ENCODE measurements at places on chromosomes 6 and 20.

- DNase-seq, result no peak
Observed at GRCh38 chr6:33710296-33711121, 991 bp downstream of the UQCC2 start.

DNA sequence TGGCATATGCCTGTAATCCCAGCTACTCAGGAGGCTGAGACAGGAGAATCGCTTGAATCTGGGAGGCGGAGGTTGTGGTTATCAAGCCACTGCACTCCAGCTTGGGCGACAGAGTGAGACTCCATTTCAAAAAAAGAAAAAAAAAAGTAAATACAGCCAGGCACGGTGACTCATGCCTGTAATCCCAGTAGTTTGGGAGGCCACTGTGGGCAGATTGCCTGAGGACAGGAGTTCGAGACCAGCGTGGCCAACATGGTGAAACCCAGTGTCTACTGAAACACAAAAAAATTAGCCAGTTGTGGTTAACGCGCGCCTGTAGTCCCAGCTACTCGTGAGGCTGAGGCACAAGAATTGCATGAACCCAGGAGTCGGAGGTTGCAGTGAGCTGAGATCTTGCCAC, 1.5 kb upstream of the NINL start:
- no peak for DNase-seq

GRCh38 chr6:17392978-17393891, at the start of gene CAP2:
Gene CAP2 (plus strand): TSS chr6:17393595. CDS start chr6:17421556, 27,961 bp downstream.
- DNase-seq, result no peak

DNA sequence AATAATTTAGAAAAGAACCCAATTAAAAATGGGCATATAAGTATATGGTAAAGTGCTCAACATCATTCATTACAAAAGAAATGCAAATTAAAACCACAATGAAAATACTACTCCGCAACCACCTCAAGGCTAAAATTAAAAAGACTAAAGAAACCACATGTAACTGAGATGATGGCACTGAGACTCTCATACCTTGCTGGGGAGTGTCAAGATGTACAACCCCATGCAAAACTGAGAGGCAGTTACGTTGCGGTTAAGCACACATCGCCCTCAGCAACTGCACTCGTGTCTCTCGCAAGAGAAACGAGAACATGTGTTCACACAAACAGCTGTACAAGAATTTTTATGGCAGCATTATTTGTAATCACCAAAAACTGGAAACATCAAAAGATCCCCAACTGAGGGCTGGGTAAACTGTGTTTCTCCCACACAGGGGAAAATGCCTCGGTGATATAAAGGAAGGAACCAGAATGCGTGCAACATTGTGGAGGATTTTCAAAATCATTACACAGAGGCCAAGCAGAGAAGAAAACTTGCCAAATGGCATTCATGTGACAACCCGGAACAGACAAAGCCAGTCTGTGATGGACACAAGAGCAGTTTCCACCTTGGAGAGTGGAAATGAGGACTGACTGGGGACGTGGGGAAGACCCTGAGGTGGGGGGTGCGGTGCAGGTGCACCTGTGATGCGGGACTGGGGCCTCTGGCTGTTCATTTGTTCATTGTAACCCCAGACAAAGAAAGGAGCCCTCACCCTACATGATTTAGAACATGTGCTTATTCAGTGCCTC, 144.9 kb downstream of the WDR27 start:
- DNase-seq, result no peak

GRCh38 chr6:137870308-137870644, 3.2 kb downstream of the TNFAIP3 start:
- DNase-seq, result no peak

DNA sequence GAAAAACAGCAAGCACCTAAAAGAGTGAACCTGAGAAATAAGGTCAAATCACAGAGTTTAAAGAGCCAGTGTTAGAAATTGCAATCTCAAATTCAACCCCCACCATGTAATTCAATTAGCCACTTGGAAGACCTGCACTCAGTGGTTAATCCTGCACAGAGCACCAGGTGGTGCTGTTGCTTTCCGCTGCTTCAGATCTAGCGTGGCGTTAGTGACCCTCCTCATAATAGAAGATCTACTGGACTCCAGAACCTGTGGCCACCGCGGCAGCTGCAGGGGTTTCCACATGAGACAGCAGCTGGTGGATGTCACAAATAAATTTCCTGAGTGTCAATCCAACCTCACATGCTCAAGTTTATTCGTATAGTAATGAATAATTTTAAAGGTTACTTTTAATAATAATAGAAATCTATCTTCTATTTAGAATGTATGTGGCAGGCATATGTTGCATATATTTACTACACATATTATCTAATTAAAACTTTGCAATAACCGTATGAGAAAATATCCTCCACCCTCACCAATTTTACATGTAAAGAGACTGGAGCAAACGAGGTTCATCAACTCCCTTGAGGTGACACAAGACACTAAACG, 84.4 kb downstream of the SYNE1 start:
- no peak for DNase-seq

GRCh38 chr6:102458990-102459389, 1065.5 kb downstream of the GRIK2 start:
- DNase-seq, result no peak

DNA sequence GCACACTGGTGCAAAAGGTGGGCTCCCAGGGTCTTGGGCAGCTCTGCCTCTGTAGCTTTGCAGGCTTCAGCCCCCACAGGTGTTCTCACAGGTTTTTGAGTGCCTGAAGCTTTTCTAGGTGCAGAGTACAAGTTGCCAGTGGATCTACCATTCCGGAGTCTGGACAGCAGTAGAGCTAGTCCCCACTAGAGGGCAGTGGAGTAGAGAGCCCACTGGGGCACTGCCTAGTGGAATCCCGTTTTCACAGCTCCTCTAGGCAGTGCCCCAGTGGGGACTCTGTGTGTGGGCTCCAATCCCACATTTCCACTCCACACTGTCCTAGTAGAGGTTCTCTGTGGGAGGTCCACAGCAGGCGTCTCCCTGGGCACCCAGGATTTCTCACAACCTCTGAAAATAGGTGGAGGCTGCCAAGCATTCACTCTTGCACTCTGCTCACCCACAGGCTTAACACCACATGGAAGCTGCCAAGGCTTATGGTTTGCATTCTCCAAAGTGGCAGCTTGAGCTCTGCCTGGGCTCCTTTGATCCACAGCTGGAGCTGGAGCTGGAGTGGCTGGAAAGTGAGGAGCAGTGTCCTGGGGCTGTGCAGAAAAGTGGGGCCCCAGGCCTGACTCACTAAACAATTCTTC, 86.3 kb upstream of the PROKR2 start:
- no peak for DNase-seq

DNA sequence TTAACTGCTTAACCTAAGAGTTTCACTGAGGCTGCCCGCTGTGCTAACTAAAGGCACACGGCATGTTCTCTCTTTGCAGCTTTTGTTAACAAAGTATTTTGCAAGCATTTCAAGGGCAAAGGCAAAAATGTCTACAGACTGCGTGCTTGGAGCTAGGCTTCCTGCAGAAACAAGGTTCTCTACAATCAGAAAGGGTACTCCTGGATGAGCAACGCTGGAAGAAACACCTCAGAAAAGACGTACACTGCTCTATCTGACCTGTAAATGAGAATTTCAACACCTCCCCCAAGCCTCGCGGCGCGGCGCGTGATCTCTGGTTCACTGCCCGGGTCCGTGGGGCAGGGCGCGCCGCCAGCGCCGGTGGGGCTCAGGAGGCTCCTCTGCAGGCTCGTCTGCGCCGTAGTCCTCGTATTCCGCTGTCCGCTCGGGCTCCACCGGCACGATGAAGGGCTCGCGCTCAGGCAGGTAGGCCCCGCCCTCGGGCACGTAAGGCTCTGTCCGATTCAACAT, 120.9 kb downstream of the COL12A1 start:
- DNase-seq, result no peak

DNA sequence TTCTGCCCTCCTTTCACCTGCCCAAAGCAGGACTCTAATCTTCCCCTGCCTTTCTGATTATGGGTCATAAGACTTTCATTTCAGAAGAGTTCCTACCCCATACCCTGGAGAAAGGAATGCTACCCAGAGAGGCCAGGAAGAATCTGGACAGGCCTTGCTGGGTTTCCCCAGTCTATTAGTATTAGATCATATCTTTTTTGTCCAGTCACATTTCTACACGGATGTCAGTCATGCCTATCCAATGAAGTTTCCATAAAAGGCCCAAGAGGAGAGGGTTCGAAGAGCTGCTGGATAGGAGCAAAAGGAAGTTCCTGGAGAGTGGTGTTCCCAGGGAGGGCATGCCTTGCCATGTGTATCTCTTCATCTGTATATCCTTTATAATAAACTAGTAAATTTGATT, 3.2 kb downstream of the POLH start:
- DNase-seq, result no peak

- DNase-seq, result no peak
Observed at GRCh38 chr6:3194535-3195419, 32.7 kb downstream of the TUBB2B start.

DNA sequence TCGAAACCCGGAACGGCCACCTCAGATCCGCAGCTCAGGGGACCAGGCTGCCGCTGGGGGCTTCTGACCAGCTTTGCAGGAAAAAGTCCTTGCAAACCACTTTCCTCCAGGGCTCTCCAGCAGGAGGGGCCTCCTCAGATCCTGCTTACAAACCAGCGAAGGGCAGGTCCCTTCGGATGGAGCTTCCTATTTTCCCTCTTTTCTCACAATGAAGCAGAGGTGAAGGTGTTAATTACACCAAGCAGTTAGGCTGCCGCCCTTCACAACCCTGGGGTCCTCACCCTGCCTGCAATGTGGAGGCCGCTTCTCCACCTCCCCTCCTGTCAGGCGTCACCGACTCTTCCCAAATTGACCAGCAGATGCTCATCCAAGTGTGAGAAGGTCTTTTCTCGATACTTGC, 5.7 kb downstream of the ARHGAP40 start:
- DNase-seq, result no peak

DNA sequence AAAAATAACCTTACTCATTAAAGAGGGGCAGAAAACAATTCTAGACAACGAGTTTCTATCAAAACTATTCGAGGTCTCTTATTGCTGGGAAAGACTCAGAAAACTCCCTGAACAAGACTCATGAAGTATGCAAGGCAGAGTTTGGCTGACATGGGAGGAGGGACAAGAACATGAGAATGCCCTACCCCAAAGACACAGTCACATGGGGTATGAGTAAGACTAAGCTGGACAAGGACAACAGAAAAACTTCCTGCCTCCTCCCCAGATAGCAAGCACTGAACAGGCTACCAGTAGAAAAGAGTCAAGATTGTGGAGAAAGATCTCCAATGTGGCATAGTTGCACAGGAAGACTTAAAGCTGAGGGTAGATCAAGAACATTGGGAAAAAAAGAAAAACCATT, 39.7 kb upstream of the PHIP start:
- DNase-seq, result no peak

- no peak for DNase-seq
Observed at GRCh38 chr6:148873868-148874267, 127.0 kb downstream of the UST start.

- DNase-seq, result no peak
Observed at GRCh38 chr20:13029687-13030375, 21.1 kb downstream of the SPTLC3 start.

- no peak for DNase-seq
Observed at GRCh38 chr20:32157611-32158010, 48.1 kb downstream of the TM9SF4 start.

DNA sequence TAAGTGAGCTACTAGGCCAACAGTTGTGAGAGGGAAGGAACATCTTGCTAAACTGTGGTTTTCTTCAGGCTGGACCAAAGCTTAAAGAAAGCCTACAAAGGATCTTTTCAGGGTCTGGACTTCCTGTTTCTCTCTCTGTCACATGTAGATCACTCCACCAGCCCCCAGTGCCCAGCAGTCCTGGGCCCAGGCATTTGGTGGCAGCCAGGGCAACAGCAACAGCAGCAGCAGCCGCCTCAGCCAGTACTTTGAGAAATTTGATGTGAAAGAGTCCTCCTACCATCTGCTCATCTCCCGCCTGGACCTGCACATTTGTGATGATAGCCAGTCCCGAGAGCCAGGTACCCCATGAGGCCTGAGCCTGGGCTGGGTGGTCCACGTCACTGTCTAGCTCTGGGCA, 44.1 kb downstream of the BLTP3A start:
- DNase-seq, result no peak

DNA sequence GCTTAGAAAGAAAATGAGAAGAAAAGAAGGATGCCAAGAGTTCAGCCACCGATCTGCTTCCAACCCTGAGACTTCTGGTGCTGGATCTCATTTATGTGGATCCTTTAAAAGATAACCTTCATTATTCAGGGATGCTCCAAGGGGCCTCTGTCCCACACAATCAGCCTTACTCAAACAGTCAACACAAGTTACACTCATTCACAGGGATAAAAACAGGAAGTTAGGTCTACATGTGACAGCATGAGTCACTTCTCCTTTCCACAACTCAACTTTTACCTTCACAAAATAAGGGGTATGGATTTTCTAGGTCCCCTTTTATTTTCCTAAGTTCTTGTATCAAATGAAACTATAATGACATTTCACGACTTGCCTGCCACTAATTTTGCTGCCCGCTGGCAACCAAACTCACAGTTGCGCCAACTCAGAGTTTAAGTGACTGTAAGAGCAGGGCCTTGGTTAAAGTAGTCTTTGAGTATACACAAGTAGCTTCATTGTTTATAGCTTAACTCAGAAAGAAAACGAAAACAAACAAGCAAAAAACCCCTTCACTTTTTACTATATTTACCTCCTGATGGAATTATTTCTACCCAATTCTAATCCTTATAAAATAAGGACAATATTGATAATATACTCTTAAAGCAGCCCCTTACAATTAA, 278.8 kb upstream of the RUNX2 start:
- no peak for DNase-seq

DNA sequence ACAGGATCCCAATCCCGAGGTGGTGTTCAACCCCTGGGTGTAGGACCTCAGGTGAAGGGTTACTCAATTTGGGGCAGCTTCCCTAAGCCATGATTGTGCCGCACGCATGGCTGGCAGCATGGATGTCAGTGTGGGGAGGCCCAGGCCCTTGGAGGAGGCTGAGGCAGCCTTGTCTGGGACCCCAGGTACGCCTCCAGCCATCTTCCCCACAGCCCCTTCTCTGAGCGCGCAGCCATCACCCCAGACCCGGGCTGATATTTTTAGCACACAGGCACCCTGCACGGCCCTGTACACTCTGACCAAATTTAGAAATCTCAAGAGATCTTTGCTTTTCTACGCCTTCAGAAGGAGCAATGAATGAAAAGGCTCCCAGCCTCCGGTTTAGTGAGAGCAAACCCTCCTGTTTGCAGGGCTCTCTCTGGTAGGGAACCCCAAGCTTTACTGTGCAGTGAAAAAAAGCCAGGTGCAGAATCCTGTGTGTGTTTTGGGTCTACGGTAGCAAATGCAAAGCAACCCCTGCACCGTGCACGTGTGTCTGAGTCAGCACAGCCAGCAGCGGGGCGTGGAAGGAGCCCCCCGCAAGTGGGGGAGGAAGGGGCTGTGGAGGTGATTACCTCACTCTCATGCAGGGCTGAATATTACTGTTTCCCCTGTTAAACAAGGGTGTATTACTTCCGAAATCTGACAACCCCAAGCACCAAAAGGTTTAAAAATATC, 44.3 kb downstream of the CTCFL start:
- no peak for DNase-seq

Data from NCI-H2029 treated with DMSO at 0.1 percent for 48 hours (cell line).